ENCODE measurements at places on chromosomes 4 and X. TPM values are rescaled to one million over a fixed set of nuclear protein-coding genes. Genes with fewer than 3 reads are reported as not detected.

PLRG1 gene
- total RNA-seq: 69.7 TPM

DNA sequence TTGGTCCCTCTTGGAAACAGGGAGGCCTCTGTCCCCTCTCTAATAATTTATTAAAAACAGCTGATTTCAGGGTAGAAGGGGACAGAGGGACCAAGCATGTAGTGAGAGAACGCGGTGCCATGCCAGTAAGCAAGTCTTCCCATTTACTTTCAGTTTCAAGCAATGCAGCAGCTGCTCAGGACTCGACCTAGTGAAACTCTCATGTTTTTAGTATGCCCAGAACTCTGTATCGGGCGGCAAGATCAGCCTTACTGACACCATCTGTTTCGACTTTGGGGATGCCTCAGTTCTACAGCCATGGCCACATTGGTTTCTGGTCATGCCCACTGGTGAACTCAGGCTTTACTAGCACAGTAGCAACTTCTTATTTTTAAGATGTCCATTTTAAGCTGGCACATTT is 40.6 kb downstream of the ZNF81 start:
- no peak for DNase-seq
- no peak overlapping the region for H3K4me3 ChIP-seq
- H3K4me1 ChIP-seq: no peaks in the 10 kb centered on the region
- no peaks in the 10 kb centered on the region for H3K27me3 ChIP-seq

- H3K4me1 ChIP-seq: no peaks in the 10 kb centered on the region
- H3K27me3 ChIP-seq: peaks cover 8% of the 10 kb centered on the region
- DNase-seq: no peak
- no peak overlapping the region for H3K27ac ChIP-seq
- no peaks in the 10 kb centered on the region for H3K36me3 ChIP-seq
Observed at GRCh38 chrX:131671735-131672134, 127.9 kb downstream of the OR13H1 start.

GRCh38 chr4:138978600-138978999 is 37.0 kb upstream of the NOCT start:
- H3K27me3 ChIP-seq: no peaks in the 10 kb centered on the region
- H3K27ac ChIP-seq: no peak overlapping the region
- no peaks in the 10 kb centered on the region for H3K36me3 ChIP-seq

GPR101 gene
- total RNA-seq: not detected
